Activated T-helper 1 cell treated with anti-CD3 and anti-CD28 coated beads, Interleukin-2, amount 50 U/mL, for 16 hours (primary cell): ENCODE measurements at places on chromosomes 3 and 15.

DNA sequence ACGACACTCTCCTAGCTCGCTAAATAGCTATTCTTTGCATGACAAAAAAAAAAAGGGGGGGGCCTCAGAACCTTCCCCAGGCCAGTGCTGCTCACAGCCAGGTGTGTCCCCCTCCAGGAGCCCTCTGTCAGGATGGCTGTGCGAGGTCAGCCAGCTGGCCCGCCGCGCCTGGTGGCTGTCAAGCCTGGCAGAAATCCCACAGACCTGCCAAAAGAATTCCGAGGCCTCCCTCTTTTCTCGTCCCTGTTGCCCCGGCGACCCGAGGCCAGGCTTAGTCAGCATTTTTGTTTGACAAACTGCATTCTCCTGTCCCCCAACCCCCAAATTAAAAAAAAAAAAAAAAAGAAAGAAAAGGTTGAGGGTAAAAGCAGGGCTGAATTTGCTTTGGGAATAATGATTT lies 61.9 kb downstream of the TM4SF4 start:
- no peak for DNase-seq

DNA sequence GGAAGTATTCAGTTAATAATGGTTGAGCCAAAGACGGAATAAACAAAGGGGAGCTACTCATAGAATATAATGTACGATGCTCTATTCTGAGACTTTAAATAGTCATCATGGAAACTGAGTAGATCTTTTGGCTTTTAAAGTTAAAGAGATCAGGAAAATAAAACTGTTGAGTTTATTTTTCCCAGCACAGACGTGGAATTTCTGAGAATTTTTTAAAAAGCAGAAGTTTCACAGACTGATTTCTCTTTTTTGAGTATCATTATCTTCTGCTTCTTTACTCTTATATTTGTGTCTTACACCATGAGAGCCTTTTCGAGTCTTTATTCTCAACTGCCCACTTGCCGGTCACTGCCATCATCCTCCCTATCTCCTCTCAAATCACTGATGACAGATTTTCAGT lies 13.2 kb downstream of the P2RY14 start:
- no peak for DNase-seq

GRCh38 chr15:74730619-74731316 lies 5.4 kb upstream of the CYP1A1 start:
- DNase-seq, result no peak

DNA sequence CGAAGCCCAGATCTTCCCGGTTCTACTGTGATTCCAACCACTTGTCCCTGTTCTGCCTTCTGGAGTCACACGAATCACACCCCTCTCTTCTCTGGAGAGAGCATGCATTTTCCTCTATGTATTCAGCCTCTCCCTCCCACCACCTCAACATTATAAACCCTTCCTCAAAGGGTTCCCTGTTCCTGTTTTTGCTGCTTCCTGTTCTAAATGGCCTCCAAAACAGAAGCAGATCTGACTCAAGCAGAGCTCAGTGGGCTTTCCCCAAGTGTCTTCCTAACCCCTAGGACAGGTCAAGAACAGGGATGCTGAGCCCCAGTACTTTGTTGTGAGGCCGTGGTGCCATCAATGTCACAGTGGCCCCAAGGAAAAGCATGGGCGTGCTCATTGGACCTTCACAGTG lies 75.7 kb upstream of the ARNT2 start:
- DNase-seq, result no peak

DNA sequence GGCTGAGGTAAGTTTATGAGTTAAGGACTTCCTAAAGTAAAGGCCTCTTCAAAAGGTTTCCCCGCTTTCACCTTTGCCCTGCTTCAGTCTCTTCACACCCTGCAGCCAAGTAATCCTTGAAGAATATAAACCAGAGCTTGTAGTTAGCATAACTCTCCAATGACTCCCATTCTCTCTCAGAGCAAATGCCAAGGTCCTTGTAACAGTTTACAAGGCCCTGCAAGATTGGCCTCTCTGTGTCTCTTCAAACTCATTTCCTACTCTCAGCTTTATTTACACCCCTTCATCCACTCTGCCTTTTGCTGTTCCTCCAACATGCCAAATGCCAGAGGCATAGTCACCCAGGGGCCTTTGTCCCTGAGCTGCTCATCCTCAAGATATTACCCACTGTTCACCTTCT lies 60.5 kb upstream of the MME start:
- no peak for DNase-seq

DNA sequence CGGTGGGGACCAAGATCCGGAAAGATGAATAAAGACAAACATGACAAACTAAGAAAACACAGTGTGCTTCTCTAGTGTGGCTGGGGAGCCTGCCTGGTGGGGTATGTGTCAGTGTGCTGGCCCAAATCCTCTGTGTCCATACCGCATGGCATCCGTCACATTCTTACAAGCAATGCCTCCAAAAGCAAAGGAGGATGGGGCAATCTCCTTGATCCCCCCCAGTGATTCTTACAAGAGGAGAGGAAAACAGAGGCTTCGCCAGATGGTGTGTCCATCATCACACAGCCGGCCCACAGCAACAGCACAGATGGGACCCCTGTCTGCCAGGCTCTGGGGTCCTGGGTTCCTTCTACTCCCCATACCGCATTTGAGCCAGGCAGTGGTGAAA lies 558 bp upstream of the IL17RC start:
- DNase-seq, result no peak

- DNase-seq, result no peak
Observed at GRCh38 chr3:45597581-45597980, 3.0 kb downstream of the LIMD1 start.

DNA sequence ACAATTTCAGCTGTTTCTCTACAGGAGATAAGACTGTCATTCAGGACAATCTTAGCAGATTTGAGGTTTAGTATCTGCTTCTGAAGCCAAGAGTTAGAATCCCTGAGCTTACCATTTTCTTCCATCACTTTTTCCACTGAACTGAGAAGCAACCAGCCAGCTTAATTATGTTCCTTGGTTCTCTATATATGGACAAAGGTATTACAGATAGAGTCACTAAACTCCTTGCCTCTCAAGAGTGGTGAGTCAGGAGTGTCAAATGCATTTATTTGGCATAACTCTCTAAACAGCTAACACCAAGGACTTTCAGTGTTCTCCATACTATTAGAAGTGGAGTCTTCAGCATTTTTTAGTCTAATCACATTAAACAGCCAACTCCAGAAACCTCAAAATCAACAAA lies 239.3 kb downstream of the ALCAM start:
- DNase-seq, result no peak

DNA sequence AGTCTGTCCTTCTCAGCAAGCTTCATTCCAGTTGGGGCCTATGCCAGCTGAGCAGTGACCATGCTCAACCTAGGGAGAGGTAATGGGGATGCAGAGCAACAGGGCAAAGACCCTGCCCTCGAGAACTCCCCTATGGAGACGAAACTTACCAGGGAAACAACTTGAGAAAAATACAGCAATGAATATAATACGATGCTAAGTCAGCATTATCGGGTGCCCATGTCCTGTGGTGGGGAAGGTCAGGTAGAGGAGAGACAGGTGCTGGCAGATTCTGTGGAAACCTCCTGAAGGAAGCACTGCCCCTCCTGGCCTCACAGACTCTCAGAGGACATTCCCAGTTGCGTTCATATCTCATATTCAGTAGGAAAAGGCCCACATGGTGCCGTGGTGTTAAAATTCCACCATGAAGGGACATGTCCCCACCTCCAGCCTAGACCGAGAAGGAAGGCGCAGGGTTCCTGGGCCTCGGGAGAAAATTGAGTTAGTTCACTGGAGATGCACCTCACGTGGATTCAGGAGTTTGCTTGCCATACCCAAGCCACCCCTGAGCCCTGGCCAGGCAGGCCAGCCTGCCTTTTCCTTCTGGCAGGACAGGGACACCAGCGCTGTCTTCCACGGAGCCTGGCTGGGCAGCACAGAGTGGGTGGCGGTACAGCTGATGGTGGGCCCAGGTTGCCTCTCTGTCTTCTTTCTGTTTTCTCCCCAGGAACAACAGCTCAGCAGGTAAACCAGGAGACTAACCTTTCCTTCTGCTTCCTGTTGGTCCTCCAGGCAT lies 62.4 kb downstream of the BOC start:
- DNase-seq, result no peak

DNA sequence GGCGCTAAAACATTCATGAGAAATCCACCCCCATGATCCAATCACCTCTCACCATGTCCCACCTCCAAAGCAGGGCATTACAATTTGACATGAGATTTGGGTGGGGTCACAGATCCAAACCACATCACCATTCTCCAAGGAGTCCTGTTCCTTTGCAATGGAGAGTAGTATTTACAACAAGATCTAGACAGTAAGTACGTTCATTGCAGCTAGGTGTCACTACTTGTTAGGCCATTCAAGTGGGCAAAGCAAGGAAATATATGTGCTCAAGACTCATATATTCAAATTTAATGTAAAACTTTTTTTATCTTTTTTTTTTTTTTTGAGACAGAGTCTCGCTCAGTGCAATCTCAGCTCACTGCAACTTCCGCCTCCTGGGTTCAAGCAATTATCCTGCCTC lies 79.3 kb downstream of the AQP9 start:
- DNase-seq, result no peak

DNA sequence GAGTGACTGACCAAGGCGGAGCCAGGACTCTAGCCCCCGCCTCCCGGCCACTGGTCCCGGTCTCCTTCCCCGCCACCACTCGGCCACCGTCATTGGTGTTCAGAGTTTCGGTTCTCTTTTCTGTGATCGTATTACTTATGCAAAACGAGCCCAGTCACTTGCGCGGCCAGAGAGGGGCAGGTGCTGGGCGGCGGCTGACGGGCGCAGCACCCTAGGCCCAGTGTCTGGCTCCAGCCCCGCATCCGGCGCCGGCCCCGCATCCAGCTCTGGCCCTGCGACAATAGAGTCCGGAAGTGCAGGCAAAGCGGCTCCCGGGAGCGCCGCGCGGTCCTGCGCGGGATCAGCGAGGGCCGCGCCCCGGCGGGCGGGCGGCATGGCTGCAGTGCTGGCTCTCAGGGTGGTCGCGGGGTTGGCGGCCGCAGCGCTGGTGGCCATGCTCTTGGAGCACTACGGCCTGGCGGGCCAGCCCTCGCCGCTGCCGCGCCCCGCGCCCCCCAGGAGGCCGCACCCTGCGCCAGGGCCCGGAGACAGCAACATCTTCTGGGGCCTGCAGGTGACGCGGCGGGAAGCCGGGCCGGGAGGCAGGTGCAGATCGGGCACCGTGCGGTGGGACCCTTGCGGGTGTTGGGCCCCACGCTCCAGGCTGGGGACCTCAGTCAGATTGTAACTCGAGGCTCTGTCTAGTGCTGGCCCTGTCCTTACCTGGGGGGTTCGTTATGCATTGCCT lies at the start of gene TMEM62:
Gene TMEM62, plus strand, starts transcription at position 157 of the 727 bp plus-strand sequence. Its CDS starts 217 bp downstream, at position 374.
- peak; percentile 38 for DNase-seq

GRCh38 chr3:52769786-52770455 lies 819 bp downstream of the NEK4 start:
- no peak for DNase-seq

DNA sequence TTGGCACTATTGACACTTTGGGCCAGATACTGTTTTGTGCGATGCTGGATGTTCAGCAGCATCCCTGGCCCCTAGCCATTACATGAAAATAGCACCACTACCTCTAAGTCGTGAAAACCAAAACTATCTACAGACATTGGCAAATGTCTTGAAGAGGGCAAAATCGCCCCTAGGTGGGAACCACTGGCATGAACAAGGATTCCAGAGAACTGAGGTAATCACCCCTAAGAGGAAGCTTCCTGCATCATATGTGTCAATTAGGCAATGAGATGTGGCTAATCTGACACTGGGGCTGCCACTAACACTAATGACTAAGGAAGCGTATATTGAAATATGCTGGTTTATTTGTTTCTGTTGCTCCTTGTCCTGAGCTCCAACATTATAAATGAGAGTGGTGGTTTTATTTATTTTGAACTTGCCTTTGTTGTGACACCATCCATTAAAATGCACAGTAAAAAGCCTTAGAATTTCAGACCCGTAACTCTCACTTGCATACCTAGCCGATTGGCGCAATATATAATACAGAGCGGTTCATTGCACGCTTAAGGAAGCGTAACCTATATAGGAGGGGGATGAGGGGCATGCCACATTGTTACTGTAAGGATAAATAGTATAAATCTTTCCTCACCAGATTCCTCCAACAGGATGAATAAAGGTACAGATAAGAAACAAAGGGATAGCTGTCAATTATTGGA lies 299.8 kb upstream of the CNTN4 start:
- no peak for DNase-seq

GRCh38 chr3:161316006-161316689 lies 55.2 kb downstream of the SPTSSB start:
- DNase-seq, result no peak

- DNase-seq, result no peak
Observed at GRCh38 chr3:133894353-133895207, 1.1 kb downstream of the RAB6B start.

- no peak for DNase-seq
Observed at GRCh38 chr15:51776952-51777569, 25.7 kb downstream of the TMOD2 start.

DNA sequence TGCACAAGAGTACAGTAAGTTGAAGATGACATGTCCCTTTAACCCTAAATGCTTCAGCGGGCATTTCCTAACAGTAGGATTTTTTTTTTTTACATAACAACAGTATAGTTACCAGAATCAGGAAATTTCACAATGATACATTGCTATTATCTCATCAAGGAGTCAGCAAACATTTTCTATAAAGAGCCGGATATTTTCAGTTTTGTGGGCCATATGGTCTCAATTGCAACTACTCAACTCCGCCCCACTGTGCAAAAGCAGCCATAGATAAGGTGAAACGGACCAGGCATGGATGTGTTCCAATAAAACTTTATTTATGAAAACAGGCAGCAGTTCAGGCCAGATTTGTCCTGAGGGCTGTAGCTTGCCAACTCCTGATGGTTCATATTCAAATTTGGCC lies 130.6 kb downstream of the SMAD6 start:
- no peak for DNase-seq

- DNase-seq, result no peak
Observed at GRCh38 chr15:62933386-62933785, 109.2 kb upstream of the TPM1 start.

GRCh38 chr3:138479438-138479863 lies 45.0 kb downstream of the ESYT3 start:
- no peak for DNase-seq

DNA sequence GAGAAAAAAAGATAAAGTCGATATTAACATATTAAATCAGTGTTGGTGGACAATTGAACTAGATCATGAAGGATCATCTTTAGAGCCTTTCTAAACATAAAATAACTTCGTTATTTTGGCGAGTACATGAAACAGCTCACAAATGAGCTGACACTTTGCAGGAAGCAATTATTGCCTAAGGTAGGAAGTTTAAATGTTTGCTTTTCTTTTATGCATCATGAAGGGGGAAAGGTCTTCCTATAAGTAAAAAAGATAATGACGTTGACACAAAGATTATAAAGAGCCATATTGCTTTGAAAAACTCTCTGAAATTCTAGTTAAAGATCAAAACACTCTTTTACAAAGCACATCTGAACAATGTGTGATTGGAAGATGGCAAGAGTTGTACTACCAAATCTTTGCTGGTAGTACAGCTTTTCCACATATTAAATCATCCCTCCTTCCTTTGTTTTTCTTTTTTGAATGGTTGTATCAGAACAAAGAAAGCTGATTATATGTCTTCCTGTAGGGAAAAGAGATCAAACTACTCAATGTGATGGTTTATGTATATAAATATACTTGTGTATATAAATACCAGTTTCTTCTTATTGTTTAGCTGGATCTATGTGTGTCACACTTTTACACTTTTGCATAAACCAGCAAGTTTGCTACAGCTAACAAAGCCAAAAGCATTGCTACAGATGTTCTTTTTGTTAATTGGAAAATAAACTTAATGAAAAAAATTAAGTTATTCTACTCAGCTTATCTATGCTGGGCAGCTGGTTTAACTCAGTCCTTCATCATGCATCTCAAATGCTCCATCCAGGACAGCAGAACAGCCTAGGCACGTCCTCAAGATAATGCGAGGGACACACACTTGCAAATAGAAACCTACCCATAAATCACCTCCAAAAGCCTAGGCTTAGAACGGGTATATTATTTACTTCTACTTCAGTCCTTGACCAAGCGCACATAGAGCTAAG lies 850.8 kb upstream of the ROBO1 start:
- DNase-seq, result no peak
